Adrenal gland (tissue), 19 donors: ENCODE measurements at places on chromosomes 3 and 15. TPM values are rescaled to one million over a fixed set of nuclear protein-coding genes. Genes with fewer than 3 reads are reported as not detected.

SLC28A1 gene
- not detected for total RNA-seq

GRCh38 chr3:111702996-111703985, 108.1 kb upstream of the ZBED2 start:
- H3K4me1 ChIP-seq: no peaks in the 10 kb centered on the region
- no peaks in the 10 kb centered on the region for H3K36me3 ChIP-seq
- no peak for DNase-seq
- no peak overlapping the region for H3K27ac ChIP-seq
- H3K4me3 ChIP-seq: no peak overlapping the region

ASB14 gene
- not detected for total RNA-seq

COL8A1 gene
- total RNA-seq: 20.0 TPM

DNA sequence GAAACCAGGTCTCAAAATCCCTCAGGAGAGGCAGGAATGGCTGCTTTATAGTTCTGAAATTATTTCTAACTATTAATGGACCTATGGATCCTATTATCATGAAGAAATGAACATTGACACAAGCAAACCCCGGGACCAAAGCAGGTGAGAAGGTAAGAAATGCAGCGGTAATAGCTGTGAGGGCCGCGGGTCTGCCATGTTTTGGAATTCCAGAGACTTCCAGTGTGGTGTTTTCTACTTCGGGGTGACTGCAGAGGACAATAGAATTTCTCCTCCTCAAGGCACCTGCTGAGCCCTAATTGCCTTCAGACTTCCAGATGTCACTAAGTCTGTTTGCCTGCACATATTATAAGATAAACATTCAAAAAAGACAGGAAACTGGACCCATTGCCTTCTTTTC, 437.4 kb downstream of the GABRG3 start:
- no peak for DNase-seq
- no peak overlapping the region for H3K4me3 ChIP-seq

GRCh38 chr3:10189557-10190354, 25.0 kb downstream of the IRAK2 start:
- peak; percentile 96 for DNase-seq
- no peaks in the 10 kb centered on the region for H3K27me3 ChIP-seq
- no peaks in the 10 kb centered on the region for H3K36me3 ChIP-seq
- no peak overlapping the region for H3K4me3 ChIP-seq
- peaks cover 53% of the 10 kb centered on the region for H3K4me1 ChIP-seq

RGMA gene
- total RNA-seq: 2.9 TPM

KLHL40 gene
- total RNA-seq: not detected

- no peaks in the 10 kb centered on the region for H3K27me3 ChIP-seq
- no peaks in the 10 kb centered on the region for H3K4me1 ChIP-seq
- DNase-seq: no peak
- H3K36me3 ChIP-seq: no peaks in the 10 kb centered on the region
- no peak overlapping the region for H3K4me3 ChIP-seq
- no peak overlapping the region for H3K27ac ChIP-seq
Observed at GRCh38 chr3:138861798-138862197, 27.1 kb upstream of the PIK3CB start.

ECE2 gene
- total RNA-seq: 0.27 TPM
